Foreskin keratinocyte (primary cell): ENCODE measurements at places on chromosomes 7 and 10. TPM values are rescaled to one million over a fixed set of nuclear protein-coding genes. Genes with fewer than 3 reads are reported as not detected.

GRCh38 chr10:118783776-118784545, 29.2 kb upstream of the CACUL1 start:
- no peak for DNase-seq

GRCh38 chr7:22474645-22475044, 25.3 kb downstream of the STEAP1B start:
- DNase-seq = no peak

DNA sequence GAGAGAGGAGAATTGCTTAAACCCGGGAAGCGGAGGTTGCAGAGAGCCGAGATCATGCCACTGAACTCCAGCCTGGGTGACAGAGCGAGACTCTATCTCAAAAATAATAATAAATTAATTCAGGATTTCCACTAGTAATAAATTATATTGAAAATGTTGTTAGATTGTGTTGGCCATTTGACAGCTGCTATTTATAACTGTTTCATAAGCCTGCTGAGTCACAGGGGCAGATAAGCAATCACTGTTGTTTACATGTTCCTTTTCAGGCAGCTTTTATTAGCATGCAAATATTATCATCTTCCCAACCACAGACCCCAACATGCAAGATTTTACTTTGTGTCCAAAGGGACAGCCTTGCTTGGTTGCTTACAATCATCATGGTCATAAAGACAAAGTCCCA, 49.5 kb upstream of the ZNF138 start:
- DNase-seq = no peak

The HSPA12A gene
- 10.3 and 10.4 TPM in 2 replicates for total RNA-seq
